H4 (cell line): ENCODE measurements at places on chromosomes 13 and 19. TPM values are rescaled to one million over a fixed set of nuclear protein-coding genes. Genes with fewer than 3 reads are reported as not detected.

Gene NAT14
- 28.0 and 28.9 TPM in 2 replicates for total RNA-seq

Gene ZIC2
- 0.27 and 0.56 TPM in 2 replicates for total RNA-seq

Gene DCUN1D2
- 4.5 and 19.6 TPM in 2 replicates for total RNA-seq

Gene ZNF708
- 2.4 and 3.4 TPM in 2 replicates for total RNA-seq

Gene DCT
- 0.14 and 0.27 TPM in 2 replicates for total RNA-seq

Gene C19orf33
- 2.7 TPM in 1 of 2 replicates, not detected in the other for total RNA-seq

Gene NLRP7
- total RNA-seq: not detected in 2 replicates

Gene LILRB3
- total RNA-seq: not detected in 2 replicates

Gene SIGLEC5
- total RNA-seq: not detected in 2 replicates

Gene AP2S1
- 363 and 394 TPM in 2 replicates for total RNA-seq

Gene DNAAF3
- total RNA-seq: 7.0 and 10.1 TPM in 2 replicates
